ENCODE measurements at places on chromosomes 4 and X.
A peak's percentile ranks its signal among the peaks of the same experiment; 100 is the strongest.

DNA sequence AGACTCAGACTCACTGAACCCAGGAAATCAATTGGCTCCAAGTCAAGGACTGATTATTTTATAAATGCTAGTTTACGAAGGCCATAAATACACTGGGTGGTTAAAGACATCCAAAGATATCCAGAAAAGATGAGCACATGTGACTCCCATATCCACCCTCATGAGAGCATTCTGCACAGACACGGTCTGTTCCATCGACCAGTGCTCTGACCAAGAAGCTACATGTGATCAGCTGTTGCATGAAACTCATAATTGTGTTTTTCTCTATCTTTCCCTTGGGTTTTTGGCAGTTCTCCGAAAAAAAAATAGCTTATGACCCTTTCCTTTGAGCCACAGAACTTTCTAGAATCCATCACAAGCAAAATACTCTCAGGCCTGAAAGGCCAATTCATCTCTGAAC is 2.7 kb upstream of the PIR start:
- DNase-seq: no peak

GRCh38 chrX:866441-866990 is 235.9 kb downstream of the SHOX start:
- DNase-seq: no peak

- no peak for DNase-seq
These were observed 316.7 kb upstream of the DIPK2B start for GRCh38 chrX:45517090-45517973.

DNA sequence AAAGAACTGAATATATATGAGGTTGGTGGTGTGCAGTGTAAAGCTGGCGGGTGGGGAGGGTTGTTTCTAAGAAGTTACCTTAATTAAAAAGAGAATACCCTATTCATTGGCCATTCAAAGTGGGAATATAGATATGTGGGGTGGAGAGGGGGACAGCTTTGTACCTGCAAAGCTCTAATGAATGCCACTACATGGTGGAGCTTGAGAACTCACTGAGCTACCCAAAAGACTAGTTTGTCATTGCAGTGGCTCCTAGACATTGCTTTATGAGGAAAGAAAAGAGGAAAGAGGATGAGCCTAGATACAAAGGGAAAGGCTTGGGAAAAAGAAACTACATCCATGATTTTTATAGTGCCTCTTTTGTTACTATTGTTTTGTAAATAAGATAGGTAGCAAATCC is 209.9 kb upstream of the SPRY1 start:
- DNase-seq: no peak

DNA sequence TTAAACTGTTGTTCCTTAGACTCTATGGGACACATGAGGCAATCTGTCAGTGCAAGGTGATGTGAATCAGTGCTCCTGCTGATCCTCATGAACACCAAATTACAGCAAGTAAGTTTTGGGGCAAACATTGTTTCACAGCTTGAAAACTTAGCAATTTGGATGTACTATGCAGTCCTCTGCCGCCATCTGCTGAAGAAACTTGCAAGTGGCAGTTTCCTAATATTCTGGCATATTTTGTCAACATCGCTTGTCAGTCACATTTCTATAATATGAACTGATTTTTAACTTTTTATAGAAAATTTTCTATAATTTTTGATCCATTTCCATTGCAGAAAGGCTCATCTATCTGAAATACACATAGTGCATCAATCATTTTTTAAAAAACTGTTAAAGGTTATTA is 56.3 kb downstream of the ZAR1 start:
- DNase-seq: no peak

GRCh38 chr4:33722800-33723516 is 2521.4 kb downstream of the ARAP2 start:
- no peak for DNase-seq

GRCh38 chrX:54386314-54386713 is 28.5 kb upstream of the WNK3 start:
- DNase-seq: no peak

DNA sequence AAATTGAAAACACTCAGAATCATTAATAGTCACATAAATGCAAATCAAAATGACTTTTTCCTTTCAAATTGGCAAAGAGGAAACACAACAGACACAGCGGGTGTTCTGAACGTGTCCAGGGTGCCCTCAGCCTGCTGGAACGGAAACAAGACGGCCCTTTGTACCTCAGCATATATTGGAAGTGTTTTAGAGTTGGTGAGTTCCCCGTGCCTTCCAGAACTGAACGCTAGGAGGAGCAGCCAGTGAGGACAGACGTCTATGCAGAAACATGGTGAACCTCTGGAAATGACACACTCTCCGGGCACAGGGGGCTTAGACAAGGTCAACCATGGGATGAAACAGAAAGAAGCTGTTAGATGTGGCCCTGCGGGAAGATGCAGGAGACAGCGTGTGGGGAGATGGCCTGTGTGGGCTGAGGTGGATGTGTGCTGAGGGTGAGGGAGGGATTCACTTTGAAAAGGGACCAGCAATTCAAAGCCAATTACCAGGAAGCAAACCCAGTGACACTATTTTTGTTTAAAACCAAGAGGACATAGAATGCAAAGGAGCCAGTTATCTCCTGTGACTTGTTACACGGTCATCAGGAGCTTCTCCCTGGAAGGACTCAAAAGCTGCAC is 40.4 kb downstream of the RNF212 start:
- peak; percentile 30 for DNase-seq

- DNase-seq: no peak
These were observed 17.5 kb downstream of the STAP1 start for GRCh38 chr4:67576059-67576466.

- DNase-seq: no peak
These were observed 336.1 kb downstream of the UNC5C start for GRCh38 chr4:95212692-95213091.

DNA sequence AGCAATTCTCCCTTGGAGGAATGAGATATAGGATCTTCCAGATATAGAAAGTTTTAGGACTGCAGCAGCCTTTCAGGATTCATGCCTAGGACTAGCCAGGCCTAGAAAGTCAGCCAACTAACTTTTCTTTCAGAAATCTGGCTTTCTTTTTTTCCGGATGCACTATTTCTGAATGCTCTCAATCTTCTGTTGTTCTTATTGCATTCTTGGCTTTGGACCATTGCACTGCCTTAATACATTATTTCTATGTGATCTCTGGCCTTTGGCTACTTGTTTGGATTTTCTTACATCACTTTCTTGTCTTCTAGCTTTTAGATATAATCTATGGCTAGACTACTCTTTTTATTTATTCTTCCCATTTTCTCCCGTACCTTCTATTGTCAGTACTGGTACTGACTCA is 813.1 kb upstream of the HTR2C start:
- DNase-seq: no peak

DNA sequence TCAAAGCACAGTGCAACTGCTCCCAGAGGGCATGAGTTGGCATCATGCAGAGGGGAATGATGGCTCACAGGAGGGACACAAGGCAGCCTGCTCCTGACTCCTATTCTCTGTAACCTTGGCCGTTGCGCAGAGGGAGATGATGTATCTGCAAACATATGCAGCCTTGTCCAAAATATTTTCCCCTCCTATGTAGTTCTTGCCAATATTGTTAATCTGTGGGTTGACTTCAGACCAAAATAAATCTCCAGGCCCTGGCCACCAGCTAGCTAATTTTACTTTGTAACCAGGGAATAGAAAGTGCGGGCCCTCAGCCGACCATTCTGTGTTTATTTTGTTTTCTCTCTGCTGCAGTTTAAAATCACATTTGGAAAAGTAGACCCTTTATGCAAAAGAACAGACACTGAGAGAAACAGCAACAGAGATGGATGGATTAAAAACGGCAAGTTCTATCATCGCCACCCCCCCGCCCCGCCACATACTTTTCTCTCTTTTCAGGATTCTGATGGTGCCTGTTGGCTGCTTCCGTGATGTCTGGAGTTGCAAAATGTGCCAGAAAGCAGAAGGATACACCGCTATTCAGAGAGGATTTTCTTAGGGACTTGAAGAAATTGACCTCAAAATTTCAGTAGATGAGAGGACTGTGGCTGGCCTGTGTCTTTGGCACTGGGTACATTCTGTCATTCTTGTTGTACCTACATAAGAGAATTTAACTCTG is 185.3 kb upstream of the BCOR start:
- DNase-seq: no peak

DNA sequence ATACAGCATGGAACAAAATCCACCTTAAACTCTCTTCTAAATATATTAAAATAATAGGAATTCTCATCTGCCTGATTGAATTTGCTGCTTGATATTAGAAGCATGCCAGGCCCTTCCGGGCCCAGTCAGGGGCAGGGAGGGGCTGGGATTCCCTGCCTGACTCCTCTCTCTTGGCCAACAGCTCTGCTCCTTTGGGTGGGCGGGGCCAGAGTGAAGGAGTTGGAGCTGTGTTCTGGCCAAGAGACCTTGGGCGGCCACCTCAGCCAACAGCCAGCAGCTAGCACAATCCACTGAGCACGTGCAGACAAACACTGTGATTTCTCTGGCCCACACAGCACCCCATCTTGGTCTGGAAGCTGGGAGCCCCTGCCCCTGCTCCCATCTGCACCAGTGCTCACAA is 140.3 kb downstream of the PJA1 start:
- no peak for DNase-seq

- no peak for DNase-seq
These were observed 27.8 kb upstream of the FTHL17 start for GRCh38 chrX:31099536-31100090.

GRCh38 chr4:79331126-79331876 is 5.4 kb upstream of the NAA11 start:
- DNase-seq: no peak

DNA sequence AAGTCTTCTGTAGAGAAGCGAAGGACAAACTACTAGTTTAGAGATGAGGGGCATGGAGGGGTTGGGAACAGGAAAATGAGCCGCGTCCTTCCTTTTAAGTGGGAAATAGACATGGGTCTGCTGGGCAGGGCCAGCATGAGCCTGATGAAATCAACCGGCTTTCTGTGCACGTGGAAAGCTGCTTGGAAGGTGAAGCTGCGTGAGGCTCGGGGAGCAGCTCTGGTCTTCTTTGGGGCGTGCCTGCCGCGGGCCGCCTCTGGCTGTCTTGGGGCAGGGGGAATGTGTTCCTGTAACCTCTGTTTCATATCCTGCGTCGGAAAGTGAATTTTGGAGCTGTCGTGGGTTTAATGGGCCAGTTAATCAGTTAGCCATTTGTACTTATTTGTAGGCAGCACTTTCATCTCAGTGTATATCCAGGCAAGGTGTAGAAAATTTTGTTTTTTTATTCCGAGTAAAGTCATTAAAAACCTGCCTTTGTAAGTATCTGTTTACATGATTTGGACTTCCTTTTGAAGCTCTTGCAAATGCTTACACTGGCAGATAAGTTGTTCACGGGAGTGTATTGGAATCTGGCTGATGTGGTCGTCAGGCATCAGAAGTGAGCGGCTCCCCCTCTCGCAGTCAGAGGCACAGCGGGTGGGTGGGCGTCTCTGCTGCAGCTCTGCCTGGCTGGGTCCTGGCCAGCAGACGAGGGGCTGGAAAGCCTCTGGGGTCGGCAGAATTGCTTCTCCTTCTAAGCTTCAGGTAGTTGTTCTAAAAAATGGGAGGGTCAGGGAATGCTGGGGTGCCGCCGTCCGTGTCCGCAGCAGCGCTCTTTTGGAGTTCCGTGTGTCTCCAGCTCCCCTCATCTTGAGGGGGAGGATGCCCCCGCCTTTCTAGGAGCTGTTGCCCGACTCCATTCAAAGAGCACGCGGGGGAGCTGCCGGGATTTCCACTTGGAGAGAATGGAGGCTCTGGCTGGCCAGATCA is 70.5 kb upstream of the HGFAC start:
- DNase-seq: no peak

All from stimulated activated CD4-positive, alpha-beta T cell treated with anti-CD3 and anti-CD28 coated beads, TNF-alpha, amount 100 ng/mL, for 4 hours (primary cell).